Spleen (tissue), 13 donors: ENCODE measurements at places on chromosomes 4 and X.

GRCh38 chr4:171441300-171441941, 371.8 kb upstream of the GALNTL6 start:
- no peak for DNase-seq

- DNase-seq, result no peak
These were observed 38.7 kb upstream of the JADE1 start for GRCh38 chr4:128770807-128771206.

GRCh38 chrX:132077414-132077813, 50.4 kb downstream of the FRMD7 start:
- no peak for DNase-seq

DNA sequence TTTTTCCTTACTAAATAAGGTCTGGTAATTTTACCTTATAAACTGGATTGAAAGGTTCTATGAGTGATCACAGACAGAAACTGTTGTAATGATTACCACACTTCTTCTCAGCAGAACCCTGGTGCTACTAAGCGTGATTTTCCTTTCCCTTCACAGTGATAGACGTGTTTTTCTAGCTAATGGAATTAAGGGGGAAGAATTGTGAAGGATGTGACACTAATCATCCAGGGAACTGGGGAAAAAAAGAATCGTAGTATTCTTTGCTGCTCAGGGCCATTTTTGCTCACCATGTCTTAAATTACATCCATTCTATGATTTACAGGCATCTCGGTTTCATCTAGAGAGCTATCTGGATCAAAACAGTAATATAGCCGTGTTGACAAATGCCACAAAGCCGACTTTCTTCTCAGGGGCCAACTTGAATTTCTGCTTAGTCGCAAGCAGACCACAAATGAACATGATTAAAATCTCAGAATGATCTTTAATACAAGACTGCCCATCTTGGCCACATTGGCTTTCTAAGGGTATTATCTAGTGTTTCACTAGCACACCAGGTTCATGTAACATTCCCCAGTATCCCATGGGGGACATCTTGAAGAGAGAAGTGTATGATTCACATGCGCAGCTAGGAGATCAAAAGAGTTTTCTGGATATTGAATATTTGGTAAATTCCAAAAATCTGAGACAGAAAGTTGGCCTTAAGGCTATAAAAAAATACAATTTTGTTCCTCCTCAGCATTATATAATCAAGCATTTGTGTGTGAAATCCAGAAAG, 154.0 kb downstream of the UGT8 start:
- DNase-seq, result no peak

DNA sequence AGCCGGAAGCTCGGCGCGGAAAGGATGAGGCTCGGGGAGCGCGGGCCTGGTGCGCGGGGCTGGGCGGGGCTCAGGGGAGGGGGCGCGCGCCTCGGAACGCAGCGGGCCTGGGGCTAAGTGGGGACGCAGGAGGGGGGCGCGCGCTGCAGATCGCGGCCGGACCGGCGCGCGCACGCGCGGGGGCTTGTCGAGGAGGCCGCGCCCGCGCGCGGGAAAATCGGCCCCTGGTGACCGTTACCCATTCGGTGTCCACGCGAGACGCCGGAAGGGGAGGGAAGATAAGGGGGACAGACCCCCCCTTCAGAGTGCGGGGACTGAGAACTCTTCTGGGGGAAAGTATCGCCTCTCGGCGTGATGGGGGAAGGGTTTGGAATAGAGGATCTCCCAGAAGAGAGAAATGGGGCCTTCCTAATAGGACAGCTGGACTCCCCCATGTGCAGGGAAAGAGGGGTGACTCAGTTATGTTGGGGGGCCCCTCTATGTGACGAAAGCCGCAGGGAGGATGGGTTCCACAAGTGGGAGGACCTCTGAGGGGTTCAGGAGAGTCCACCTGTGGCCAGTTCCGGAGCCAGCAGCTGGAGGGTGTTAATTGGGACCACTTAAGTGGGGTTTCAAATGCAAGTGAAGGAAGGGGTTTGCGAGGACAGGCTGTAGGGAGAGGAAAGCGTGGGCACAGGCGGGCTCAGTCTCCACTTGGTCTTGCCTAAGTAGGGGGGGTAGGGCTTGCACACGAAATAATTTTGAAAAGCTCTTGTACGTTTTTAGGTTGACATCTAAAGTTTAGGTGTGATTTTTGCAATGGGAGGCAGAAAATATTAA, 584 bp downstream of the SUV39H1 start:
- DNase-seq, result peak; percentile 87

- DNase-seq, result no peak
These were observed 1.7 kb downstream of the IL13RA1 start for GRCh38 chrX:118729042-118729652.

DNA sequence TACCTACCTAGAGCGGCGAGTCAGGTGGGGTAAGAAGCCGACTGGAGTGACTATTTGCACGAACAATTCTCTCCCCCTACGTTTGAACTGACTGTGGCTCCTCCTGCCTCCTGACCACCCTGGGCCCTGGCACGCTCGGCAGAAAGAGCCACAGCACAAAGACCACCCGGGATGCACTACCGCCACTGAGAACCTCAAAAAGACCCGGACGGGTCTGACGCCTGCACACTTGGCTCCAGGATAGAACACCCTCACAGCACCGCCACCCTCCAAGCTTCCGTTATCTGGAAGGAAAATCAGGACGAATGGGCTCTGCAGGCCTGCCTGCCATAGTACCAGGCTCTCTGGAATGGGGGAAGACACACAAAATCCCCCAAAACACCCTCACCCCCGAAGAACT, 2.2 kb downstream of the LRPAP1 start:
- peak; percentile 71 for DNase-seq

DNA sequence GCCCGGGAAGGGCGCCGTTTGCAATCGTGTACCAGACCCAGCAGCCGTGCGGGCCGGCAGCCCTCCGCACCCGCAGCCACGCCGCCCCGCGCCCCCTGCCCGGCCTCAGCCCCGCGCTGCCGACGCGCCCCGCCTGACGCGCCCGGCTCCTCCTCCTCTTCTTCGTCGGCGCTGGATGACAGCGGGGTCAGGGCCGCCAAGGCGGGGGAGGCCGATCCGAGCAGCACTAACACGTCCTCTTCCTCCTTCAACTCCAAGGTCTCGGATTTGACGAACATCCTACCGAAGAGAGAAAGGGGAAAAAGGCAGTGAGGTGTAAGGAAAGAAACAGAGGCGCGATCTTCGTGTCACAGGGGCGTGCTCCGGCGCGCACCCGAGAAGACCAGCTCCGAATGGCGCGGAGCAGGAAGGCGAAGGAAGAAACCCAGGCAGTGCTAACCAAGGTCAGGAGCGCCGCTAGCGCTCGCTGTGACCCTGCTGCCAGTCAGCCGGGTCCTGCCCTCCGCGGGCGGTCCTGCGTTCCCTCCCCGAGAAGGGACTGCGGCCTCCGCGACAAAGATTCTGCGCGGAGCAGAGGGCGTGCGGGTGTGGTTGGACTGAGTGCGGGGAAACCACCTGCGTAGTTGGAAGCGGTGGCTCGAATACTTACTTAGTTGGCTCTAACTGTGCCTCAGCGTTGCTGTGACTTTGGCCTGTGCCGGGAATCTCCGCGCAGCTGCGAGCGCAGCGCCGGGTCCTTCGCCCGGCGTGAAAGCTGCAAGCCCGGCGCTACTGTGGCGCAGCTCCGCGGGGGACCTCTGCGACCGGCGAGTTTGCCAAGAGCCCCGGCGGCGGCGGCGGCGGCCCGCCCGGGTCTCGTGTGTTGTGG, 548 bp downstream of the NEUROG2 start:
- DNase-seq, result no peak

DNA sequence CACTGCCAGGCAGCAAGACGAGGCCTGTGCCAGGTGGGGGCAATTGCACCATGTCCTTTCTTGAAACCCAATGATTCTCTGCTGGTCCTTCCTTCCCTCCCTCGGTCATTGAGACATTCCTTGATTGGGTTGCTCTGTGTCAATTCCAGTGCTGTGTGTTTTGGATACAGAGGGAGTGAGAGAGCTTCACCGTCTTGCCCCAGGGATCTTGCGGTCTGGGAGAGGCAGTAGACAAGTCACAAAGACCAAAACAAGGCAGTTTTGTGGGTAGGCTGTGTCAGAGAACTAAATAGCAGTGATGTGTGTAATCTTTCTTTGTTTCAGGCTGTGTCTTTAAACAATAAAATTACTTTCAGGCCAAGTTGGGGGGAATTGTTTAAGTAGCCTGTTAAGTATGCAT, 38.8 kb upstream of the TADA2B start:
- no peak for DNase-seq

DNA sequence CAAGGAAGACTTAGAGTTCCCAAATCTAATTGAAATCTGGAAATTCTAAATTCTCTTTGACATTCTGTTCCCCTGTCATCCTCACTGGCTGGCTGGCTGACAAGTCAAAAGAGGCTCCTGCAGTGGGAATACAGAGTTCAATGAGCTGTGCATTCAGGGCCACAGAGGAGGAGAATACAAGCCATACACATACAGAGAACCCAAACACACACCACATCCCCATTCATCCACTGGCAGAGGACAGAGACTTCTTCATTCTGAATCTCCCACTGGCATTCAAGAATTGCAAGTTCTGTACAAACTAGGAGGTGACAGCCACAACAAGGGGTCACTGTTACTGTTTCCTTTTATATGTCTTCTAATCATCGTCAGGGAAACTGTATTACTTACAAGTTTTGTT, 49.7 kb downstream of the SAT1 start:
- DNase-seq, result no peak

DNA sequence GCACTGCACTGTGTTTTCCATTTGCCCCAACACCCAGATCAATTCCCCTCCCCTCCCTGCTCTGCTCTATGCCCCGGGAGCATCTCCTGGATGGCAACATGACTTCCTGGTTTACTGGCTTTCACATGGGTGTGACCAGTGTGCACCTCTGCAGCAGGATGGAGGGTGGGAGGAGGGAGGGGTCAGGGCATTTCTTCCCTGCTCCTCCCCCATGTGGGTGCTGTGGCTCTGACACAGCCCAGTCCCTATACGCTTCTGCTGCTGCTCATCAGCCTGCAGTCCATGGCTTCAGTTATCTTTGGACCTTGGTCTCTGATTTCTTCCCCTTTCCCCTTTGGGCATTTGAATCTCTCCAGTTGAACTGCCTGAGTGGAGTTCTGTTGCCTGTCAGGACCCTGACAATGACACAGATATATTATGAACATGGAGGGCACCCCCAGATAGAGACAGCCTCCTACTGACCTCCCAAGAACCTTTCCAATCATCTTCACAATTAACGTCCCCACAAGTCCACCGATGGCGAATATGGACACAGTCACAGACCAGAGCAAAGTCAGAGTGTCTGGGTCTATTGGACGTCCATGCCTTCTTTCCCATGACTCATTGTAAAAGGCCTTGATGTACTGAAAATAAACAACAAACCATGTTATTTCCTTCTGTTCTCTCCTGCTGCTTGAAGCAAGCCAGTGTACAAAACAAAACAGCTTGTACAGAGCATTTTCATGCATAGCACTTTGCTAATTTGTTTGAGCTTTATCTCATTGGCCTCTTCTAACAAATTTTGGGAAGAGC, 24.8 kb downstream of the SLC2A9 start:
- no peak for DNase-seq

- no peak for DNase-seq
These were observed 296.3 kb upstream of the ATOH1 start for GRCh38 chr4:93532234-93532633.

- no peak for DNase-seq
These were observed 33.2 kb upstream of the SMS start for GRCh38 chrX:21907260-21907659.

- peak; percentile 20 for DNase-seq
These were observed 38.6 kb upstream of the SORCS2 start for GRCh38 chr4:7153711-7154110.

DNA sequence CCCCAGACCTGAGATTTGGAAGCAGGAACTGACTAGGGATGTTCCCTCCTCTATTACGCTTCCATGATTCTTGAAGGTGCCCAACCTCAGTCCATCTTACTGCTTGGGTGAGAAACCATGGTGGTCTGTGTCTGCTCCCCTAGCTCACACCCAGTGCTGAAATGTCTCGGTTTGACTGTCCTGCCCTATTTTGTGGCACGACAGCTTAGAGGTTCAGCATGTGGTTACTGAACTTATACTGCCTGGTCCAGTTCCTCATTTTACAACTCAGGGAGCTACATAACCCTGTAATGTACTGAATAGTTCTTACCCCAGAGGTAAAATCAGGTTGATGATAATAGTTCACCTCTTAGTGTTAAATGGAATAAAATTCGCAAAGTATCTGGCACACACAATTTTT, 203.1 kb downstream of the RBM46 start:
- no peak for DNase-seq

DNA sequence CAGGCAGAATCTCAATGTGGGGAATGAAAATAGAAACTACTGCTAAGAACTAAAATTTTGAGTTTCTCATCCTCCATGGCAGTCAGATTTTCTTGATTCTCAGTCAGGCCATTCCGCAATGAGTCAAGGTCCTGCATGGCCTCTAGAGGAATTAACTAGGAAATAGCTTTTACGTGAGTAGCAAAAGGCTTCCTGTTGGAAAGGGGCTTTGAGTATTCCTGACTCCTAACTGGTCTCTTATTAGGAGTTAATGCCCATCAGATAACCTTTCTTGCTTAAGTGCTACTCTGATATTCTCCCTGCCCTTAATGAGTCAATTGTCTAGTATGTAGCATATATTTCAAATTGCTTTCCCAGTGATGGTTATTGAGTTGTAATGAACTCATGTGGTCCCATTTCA, 65.7 kb upstream of the ARHGAP24 start:
- DNase-seq, result no peak

- DNase-seq, result no peak
These were observed 2065.8 kb downstream of the ARAP2 start for GRCh38 chr4:34178476-34178875.

- DNase-seq, result no peak
These were observed 17.5 kb downstream of the RBBP7 start for GRCh38 chrX:16852617-16853179.

GRCh38 chr4:61201561-61201960, 1.4 kb downstream of the ADGRL3 start:
- no peak for DNase-seq

- DNase-seq, result no peak
These were observed 11.9 kb downstream of the CA5B start for GRCh38 chrX:15749642-15750610.

- DNase-seq, result no peak
These were observed 11.8 kb downstream of the FTHL17 start for GRCh38 chrX:31060016-31060415.

DNA sequence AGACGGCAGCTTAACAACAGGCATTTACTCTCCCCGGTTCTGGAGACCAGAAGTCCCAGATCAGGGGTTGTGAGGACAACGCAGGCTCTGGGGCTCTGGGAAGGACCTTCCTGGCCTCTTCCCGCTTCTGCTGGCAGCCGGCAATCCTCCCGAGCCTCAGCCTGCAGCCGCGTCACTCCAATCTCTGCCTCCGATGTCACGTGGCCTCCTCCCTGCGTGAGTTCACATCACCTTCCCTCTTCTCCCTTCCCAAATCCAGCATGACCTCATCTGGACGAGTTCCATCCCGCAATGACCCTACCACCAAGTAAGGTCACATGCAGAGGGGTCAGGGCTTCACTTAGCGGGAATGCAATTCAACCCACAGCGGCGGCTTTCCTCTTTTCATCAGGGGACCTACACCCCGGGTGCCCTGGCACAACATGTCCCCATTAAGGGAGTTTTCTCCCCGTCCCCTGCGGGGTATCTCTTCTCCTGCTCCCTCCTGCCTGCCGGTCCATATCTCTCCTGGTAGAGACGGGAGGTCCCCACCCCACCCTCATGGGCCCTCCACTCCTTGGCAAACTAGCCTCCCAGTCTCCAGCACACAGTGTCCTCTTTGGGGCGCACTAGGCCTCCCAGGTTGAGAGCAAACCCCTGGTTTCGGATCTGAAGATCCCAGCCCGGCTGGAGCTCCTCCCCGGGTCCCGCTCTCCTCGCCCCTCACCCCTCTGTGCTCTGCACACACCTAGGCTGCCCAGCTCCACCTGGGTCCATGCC, 25.5 kb downstream of the ABLIM2 start:
- no peak for DNase-seq

- no peak for DNase-seq
These were observed 59.0 kb upstream of the HELT start for GRCh38 chr4:184959309-184959708.
